ENCODE measurements at places on chromosomes 3 and 15.
A peak's percentile ranks its signal among the peaks of the same experiment; 100 is the strongest.

DNA sequence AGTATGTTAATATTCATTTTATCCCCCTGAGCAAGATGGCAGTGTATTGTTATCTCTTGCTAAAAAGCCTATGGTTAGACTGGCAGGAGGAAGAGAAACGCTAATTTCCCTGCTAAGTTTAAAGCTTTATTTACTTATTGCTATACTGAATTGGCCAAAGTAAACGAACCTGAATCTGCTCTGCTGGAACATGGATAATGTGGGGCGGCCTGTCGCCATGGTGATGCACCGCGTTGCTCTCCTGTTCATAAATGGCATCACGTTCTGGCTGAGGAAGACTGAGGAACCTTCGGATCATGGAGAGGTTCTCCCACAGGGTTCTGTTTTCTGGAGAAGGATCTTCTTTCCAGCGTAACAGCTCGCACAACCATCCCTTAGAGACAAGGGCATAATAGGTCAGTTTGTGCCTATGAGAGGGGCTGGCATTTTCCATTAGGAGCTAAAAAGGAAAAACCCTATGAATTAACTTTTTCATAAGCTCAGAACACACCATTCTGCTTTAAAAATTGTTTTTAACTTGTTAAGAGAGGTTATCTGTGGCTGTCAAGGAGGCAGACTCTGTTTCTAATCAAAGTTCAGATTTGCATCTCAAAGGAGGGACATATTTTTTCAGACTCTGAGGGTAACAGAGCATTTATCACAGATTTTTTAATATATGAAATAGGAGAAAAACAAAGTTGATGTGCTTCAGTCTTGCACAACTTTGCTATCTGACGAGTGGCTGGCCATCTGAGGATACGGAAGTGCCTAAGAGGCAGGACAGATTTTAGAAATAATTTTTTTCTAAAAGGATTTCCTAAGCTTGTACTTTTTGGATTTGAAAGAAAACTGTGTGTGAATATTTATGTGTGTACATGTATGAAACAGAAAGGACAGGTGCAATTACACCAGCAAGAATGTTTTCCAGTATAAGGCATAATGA lies 73.1 kb downstream of the SATB1 start:
- DNase-seq: no peak

- no peak for DNase-seq
Measured at GRCh38 chr3:179076243-179077027, 4.8 kb upstream of the ZMAT3 start.

- no peak for DNase-seq
Measured at GRCh38 chr3:112735926-112736325, 95.0 kb upstream of the CCDC80 start.

DNA sequence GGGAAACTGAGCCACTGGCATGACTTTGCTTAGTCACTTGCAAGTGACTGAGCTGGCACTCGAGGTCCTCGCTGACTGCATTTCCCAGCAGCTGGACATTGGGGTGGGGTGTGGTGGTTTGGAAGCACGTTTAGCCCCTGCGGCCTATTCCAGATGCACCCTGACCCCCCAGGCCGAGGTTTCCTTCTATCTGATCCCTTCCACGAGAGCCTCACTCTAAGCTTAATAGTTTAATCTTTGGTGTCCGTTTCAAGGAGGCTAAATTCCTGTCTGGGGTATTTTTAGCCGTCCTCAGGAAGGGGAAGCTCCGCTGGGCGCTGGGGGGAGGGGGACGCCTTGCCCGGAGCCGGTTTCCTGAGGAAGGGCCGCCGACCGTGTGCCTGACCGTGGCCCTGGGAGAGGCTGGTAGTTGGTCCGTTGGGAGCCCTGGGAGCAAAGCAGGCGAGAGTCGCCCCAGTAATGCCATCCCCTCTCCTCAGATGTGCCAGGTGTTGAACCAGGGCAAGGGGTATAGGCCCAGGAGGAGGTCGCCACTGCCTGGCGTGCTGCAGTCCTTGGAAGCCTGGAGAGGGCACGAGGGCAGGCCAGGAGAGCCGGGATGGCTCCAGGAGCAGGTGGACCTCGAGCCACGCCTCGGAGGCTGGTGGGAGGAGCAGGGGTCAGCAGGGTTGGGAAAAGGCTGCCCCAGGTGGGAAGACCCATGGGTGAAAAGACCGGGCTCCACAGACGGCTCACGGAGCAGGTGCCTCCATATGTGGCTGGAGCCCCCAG lies 37.2 kb downstream of the IDH2 start:
- no peak for DNase-seq

DNA sequence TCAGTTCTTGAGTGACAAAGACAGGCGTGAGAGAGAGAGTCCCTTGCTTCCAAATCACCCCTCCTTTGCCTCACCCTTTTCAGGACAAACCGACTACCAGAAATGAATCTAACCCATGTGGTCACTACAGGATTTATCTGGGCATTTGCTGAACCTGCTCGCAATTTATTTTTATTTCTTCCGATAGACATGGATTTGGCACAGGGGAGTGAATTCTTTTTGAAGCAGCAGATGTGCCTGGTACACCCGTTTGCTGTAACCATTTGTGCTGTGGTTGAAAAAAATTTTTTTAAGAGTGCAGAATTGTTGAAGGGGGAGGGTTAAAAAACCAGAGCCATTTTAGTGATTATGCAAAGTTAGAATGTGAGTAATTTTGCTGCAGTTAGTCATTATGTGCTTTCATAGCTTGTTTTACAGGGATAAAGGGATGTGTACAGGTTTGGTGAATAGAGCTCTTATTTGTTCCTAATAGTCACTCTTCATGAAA lies 442.0 kb downstream of the LPP start:
- no peak for DNase-seq

- no peak for DNase-seq
Measured at GRCh38 chr15:82945326-82945725, 7.2 kb downstream of the HOMER2 start.

DNA sequence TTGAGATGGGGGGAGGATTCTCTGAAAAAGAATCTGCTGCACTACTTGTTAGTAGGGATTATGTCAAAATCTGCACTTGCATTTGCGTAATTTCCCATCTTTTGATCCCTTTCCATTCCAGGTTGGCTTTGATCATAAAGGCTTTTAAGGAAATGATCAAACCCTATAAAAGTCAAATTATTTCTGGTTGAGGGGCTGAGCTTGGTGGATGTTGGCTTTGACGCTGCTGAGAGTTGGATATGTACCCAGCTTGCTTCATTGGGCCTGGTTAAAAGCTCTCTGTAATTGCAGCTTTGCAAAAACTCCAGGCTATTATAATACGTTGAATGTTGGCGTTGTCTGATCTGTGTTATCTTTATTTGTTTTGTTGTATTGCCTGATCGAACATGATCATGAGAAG lies 12.0 kb downstream of the LRRC3B start:
- DNase-seq: no peak

DNA sequence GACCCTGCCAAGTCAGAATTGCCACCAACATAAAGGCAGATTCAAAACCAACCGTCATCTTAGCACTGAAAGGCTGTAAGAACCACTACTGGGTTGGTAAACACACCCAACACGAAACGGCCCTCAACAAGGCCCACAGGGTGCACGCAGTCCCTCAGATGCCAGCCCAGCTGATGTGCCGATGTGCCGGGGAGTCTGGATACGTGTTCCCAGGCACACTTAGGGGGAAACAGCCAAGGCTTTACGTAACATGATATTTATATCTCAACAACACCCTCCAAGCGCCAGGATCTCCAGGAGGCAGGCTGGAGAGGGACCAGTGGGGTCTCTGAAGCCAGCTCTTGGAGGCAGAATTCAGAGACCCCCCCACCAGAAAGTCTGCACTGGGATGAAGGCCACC lies 14.2 kb downstream of the POC1A start:
- no peak for DNase-seq

- DNase-seq: no peak
Measured at GRCh38 chr15:41309226-41309905, 23.0 kb downstream of the OIP5 start.

GRCh38 chr3:143650827-143651226 lies 197.4 kb downstream of the SLC9A9 start:
- no peak for DNase-seq

- no peak for DNase-seq
Measured at GRCh38 chr3:72035606-72036005, 250.7 kb upstream of the PROK2 start.

- no peak for DNase-seq
Measured at GRCh38 chr3:58824285-58824684, 157.7 kb upstream of the FAM3D start.

DNA sequence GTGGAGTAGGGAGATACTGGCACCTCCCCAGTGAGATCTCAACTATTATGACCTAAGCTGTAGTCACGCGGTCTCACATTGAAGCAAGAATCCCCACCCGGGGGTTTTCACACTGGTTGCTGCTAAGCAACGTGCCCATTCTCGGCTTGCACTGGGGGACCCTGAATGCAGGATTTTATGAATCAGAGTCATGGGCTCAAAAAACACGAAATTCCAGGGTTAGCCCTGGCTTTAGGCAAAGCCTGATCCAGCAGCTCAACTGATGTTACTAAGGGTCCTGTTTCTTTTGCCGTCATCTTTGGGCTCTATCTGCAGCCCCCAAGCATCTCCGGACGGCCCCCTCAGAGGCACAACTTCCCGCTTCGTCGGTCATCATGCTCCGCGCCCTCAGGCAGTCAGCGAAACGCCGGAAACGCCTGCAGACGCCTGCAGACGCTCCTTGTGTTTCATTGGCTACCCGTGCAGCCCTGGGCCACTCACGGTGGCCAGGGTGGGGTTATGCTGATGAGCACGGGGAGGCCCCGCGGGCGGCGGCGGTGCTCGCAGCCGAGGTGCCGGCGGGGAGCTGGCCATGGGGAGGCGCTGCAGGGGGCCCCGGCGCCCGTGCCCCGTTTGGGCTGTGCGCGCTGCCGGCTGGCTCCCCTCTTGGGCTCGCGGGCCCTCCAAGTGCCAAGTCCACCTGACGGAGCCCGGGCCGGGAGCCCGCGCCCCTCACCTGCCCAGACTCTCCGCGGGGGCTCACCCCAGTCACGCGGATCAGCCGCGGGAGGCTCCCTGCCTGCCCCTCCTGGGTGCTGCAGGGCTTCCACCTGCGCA lies 25.8 kb downstream of the EFCC1 start:
- DNase-seq: peak; percentile 84

GRCh38 chr3:97793420-97794019 lies 28.3 kb upstream of the CRYBG3 start:
- DNase-seq: no peak

DNA sequence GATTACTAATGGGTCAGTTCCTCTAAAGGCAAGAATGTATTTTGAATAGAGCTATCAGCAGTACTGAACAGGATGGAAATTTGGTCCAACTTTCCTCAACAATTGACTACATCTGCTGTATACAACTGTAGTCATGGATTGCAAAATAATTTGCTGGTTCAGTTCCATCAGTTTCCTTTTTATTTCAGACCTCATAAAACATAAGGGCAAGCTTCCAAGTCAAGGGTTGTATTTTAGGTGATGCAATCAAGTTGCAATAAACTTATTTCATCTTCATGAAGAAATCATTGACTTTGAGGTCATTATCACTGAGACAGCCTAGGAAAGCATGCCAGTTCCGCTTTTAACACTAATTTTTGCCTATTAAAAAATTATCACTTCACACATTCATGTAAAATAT lies 90.4 kb upstream of the TSEN2 start:
- no peak for DNase-seq

GRCh38 chr15:88617031-88617722 lies 4.0 kb upstream of the AEN start:
- DNase-seq: no peak

GRCh38 chr3:132659000-132659364 lies 627 bp downstream of the ACAD11 start:
- no peak for DNase-seq

DNA sequence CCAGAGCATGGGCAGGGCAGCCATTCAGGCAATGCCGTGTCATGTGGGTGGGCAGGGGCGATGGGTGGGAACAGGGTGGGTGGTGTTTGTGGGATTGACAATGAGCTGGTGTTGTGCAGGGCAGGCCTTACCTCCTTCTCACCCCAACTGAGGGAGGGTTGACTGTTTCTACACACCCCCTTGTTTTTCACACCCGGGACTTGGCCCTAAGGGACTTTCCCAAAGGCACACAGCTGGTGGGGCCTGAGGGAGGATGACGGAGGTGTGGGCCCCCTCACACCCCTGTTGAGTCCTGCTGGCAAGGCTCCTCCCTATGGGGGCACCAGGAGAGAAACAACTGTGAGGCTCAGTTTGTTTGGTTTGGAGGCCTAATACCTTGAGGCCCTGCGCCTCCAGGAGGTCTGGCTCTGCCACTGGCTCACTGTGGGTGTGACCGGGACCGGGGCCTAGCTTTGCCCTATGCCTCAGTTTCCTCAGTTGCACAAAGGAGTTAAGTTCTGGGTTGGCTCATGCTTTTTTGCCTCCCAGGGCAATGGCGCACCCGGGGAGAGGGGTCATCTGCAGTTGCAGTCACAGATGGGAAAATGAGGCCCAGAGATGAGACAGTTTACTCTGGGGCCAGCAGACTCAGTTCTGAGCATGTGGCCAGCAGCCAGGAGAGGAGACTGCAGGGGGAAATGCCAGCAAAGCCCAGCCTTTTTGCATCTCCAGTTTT lies 5.1 kb upstream of the DNAH1 start:
- DNase-seq: peak; percentile 30

GRCh38 chr15:99476413-99477222 lies 89.2 kb upstream of the MEF2A start:
- no peak for DNase-seq

DNA sequence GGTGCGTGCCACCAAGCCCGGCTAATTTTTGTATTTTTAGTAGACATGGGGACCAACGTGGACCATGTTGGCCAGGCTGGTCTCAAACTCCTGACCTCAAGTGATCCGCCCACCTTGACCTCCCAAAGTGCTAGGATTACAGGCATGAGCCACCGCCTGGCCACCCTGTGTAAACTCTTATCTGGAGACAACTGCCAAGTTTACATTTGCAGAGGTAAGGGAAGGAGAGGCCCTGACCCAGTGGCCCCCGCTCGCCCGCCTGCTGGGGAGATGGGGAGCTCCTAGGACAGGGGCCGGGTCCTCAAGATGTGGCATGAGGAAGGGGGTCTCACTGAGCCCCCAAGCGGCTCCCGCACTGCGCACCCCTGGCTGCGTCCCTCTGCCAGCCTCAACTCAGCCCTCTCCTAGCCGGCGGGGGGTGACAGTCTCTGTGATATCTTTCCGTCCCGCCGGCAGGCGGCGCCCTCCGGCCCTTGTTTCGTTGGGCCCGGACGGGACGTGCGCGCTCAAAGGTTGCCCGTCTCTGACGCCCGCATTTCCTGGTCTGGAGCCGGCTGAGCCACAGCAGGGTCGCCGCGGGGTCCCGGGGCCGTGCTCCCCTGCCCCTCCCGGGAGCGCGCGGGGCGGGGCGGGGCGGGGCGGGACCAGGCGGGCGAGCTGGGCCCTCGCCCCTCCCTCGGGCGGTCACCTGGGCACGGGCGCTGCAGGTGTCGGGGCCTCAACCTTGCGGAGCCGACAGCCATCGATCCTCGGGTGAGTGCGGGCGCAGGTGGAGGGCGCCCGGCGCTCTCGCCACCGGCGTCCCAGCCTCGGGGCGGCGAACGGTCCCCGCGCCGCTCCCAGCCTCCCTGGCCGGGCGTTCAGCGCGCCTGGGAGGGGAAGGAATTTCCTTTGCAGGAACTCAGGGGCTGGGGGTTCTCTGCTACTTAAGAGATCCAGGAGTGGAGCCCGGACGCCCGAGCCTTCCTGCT lies at the start of gene GPR160:
TSS of gene GPR160 (plus strand) at position 533 of the 971 bp plus-strand sequence. CDS start 45,978 bp downstream, outside the sequence.
- DNase-seq: peak; percentile 50
